ENCODE measurements at places on chromosomes 5 and 9. TPM values are rescaled to one million over a fixed set of nuclear protein-coding genes. Genes with fewer than 3 reads are reported as not detected.
A peak's percentile ranks its signal among the peaks of the same experiment; 100 is the strongest.

DNA sequence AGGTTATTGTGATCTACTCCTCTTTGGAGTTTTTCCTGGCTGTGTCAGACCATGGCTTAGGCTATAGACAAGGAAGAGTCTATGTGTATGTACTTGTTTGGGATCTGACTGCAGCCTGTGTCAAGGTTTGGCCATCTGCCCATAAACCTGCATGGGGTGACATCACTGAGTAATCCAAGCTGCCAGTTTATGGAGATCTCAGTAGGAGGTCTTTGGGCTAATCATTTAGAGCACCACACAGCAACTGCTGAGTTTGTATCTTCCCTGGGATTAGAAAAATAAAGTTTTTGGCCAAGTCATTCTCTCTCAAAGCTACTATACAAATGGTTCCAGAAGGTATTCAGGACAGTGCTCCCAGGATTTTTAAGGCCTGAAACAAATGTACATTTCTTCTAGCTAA lies 65.5 kb upstream of the HSPB3 start:
- no peak overlapping the region for H3K27ac ChIP-seq
- no peaks in the 10 kb centered on the region for H3K4me1 ChIP-seq
- no peak for DNase-seq
- H3K36me3 ChIP-seq = no peaks in the 10 kb centered on the region

FUT7 gene
- 5.8 TPM for total RNA-seq

- peak overlapping the region; percentile 65 for H3K4me3 ChIP-seq
- no peaks in the 10 kb centered on the region for H3K36me3 ChIP-seq
- peaks cover 34% of the 10 kb centered on the region for H3K27me3 ChIP-seq
- peak; percentile 71 for DNase-seq
- H3K4me1 ChIP-seq = peaks cover 32% of the 10 kb centered on the region
- peak overlapping the region; percentile 63 for H3K27ac ChIP-seq
These were observed 48.7 kb upstream of the PSD2 start for GRCh38 chr5:139746691-139747582.

GRCh38 chr9:38362852-38363588 lies 29.5 kb upstream of the ALDH1B1 start:
- H3K27me3 ChIP-seq = no peaks in the 10 kb centered on the region
- no peak overlapping the region for H3K4me3 ChIP-seq
- H3K36me3 ChIP-seq = no peaks in the 10 kb centered on the region
- no peak overlapping the region for H3K27ac ChIP-seq
- DNase-seq = no peak

DNA sequence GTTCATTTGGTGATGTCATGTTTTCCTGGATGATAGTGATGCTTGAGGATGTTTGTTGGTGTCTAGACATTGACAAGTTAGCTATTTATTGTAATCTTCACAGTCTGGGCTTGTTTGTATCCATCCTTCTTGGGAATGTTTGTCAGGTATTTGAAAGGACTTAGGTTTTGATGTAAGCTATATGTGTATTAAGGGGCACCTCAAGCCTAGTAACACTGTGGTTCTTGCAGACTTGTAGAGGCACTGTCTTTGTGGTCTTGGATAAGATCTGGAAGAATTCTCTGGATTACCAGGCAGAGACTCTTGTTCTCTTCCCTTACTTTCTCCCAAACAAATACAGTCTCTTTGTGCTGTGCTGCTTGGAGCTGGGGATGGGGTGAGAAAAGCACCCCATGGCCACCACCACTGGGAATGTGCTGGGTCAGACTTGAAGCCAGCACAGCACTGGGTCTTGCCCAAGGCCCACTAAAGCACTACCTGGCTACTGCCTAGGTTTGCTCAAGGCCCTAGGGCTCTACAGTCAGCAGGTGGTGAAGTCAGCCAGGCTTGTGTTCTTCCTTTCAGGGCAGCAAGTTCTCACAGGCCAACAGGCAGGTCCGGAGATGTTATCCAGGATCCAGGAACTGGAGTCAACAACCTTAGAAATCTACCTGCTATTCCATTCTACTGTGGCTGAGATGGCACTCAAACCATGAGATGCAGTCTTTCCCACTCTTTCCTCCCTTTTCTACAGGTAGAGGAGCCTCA lies 49.3 kb upstream of the GNA14 start:
- H3K27ac ChIP-seq = no peak overlapping the region
- H3K4me1 ChIP-seq = no peaks in the 10 kb centered on the region
- no peaks in the 10 kb centered on the region for H3K36me3 ChIP-seq
- H3K27me3 ChIP-seq = no peaks in the 10 kb centered on the region
- no peak for DNase-seq
- no peak overlapping the region for H3K4me3 ChIP-seq

GRCh38 chr9:34793428-34793827 lies 83.5 kb upstream of the CCL21 start:
- H3K27ac ChIP-seq = no peak overlapping the region
- no peaks in the 10 kb centered on the region for H3K4me1 ChIP-seq
- no peak overlapping the region for H3K4me3 ChIP-seq
- H3K36me3 ChIP-seq = no peaks in the 10 kb centered on the region
- DNase-seq = no peak

- no peaks in the 10 kb centered on the region for H3K36me3 ChIP-seq
- H3K4me1 ChIP-seq = no peaks in the 10 kb centered on the region
- no peak overlapping the region for H3K4me3 ChIP-seq
- peaks cover 17% of the 10 kb centered on the region for H3K27me3 ChIP-seq
- DNase-seq = no peak
These were observed 30.9 kb downstream of the GDNF start for GRCh38 chr5:37808945-37809344.

CXCL14 gene
- total RNA-seq = not detected

PCDHB3 gene
- total RNA-seq = not detected

DNA sequence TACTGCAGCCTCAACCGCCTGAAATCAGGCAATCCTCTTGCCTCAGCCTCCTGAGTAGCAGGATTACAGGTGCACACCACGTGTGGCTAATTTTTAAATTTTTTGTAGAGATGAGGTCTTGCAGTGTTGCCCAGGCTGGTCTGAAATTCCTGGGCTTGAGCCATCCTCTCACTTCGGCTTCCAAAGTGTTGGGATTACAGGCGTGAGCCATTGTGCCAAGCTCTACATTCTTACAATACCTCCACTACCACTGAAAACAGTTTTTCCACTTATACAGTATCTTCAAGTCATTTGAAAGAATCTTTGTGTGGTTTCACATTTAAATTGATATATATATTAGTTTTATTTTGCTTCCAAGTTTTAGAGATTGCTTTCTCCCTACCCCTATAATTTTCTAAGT lies 42.6 kb downstream of the LARP1 start:
- DNase-seq = no peak
- no peak overlapping the region for H3K27ac ChIP-seq
- no peaks in the 10 kb centered on the region for H3K27me3 ChIP-seq
- no peaks in the 10 kb centered on the region for H3K4me1 ChIP-seq
- no peak overlapping the region for H3K4me3 ChIP-seq

- no peaks in the 10 kb centered on the region for H3K27me3 ChIP-seq
- no peaks in the 10 kb centered on the region for H3K36me3 ChIP-seq
- no peak overlapping the region for H3K4me3 ChIP-seq
- H3K27ac ChIP-seq = no peak overlapping the region
- H3K4me1 ChIP-seq = no peaks in the 10 kb centered on the region
- DNase-seq = no peak
These were observed 298.2 kb downstream of the MAN2A1 start for GRCh38 chr5:109987970-109988369.

Measured in T-cell (primary cell).